Activated gamma-delta T cell (primary cell): ENCODE measurements at places on chromosomes 3 and 15.

DNA sequence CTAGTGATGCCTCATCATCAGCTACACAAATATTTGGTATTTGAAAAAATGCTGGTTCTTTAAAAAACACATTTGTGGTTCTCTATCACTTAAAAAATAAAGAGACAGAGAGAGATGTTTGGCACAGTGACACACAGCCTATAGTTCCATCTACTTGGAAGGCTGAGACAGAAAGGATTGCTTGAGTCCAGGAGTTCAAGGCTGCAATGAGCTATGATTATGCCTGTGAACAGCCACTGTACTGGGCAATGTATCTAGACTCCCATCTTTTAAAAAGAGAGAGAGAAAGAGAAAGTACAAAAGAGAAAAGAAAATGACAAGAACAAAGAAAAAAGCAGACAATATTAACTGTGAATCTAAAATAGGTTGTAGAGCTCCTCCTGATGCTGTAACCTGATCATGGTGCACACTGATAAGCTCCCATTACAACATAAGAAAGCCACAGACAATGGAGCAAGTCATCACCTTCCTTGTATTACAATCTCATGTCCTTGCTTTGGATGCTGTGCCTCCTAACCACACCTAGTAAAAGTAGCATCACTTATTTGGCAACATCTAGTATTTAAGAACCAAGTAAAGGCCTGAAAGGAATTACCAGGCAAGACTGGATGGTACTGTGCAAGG is 31.7 kb upstream of the MAP4 start:
- no peak for DNase-seq

- no peak for DNase-seq
These were observed 75.9 kb upstream of the RNU6-1 start for GRCh38 chr15:67915461-67916374.

DNA sequence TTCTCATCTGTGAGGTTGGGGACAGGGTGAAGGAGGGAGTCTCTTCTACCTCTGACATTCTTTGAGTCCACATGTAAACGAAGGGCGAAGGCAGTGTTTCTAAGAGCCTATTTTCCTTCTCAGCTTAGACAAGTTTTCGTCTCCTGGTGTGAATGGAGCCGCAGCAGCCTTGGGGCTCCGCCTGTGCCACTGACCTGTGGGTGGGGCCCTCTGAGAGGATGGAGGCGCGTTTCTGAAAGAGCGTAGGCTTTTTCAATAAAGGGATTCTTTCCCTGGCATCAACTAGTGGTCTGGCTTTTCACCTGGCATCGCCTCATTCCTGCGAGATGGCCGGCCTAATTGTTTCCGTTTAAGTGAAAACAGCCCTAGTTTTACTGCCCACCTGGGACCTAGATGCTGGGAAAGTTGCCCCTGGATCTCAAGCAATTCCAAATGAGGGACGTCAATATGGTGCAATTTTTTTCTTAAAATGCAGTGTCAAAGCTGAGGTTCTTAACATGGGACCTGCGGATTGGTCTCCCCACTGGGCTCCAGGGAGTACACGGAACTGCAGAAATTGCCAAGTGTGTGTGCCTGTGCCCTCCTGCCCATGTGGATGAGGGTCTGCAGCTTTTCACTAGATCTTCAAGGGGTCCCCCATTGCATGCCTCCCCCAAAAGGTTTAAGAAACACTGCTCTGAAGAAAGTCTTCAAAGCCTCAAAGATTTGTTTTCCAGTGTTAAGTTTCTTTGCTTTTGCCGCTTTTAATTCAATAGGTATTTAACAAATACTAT is 958 bp downstream of the GLDN start:
- DNase-seq, result no peak

- no peak for DNase-seq
These were observed 78.7 kb upstream of the ETV5 start for GRCh38 chr3:186187401-186188275.

- no peak for DNase-seq
These were observed 118.8 kb upstream of the UBE2E2 start for GRCh38 chr3:23084367-23084766.

GRCh38 chr15:25862071-25862471 is 1.1 kb downstream of the ATP10A start:
- no peak for DNase-seq

GRCh38 chr3:104437131-104437750 is 929.5 kb upstream of the ALCAM start:
- DNase-seq, result no peak

DNA sequence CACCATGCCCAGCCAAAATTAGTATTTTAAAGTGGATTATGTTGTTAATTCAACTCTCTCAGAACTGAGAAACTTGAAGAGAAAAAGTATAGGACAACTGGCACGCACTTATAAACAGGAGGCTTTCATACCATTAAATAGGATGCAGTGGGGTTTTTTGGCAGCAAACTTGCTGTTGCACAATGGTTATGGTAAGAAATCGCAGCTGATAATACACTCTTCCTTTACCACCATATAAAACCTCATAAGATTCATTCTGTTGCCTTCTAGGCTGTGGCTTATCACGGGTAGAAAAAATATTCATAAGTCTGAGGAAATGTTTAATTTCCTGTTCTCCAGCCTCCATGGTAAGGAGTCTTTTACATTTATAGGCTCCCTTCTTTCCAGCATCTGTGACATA is 95.3 kb downstream of the TMCO5A start:
- no peak for DNase-seq

- no peak for DNase-seq
These were observed 970.2 kb downstream of the PLOD2 start for GRCh38 chr3:145190761-145191160.

GRCh38 chr3:67685499-67685898 is 31.1 kb upstream of the SUCLG2 start:
- DNase-seq, result no peak

GRCh38 chr3:171163101-171164066 is 136.9 kb upstream of the SLC2A2 start:
- no peak for DNase-seq

DNA sequence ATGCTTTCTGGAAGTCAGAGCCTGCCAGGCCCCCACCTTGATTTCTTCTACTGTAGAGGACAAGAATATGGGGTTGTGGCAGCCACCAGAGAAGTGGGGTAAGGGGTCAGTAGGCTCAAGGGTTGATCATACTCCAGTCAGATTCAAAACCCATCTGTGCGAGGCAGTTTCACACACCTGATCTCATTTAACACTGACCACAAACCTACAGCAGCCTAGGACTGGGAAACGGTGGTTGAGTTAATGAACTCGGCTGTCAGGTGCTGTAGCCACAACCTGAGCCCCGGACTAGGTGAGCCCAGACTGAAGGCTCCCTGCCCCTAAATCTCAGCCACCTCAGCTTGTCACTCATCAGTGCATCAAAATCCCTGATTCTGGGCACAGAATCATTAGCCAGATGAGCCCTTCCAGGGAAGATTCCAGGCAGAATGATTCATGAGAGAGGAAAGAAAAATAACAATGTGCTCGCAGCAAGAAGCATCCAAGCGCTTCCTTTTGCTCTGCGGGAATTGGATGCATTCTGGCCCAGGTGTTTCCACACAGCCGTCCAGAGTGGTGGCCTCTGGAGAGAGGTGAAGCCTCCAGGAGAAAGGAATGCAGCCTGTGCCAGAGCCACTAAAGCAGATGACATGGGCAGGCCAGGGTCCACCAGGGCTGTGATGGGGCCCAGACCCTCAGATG is 102.1 kb downstream of the SRGAP3 start:
- DNase-seq, result no peak

DNA sequence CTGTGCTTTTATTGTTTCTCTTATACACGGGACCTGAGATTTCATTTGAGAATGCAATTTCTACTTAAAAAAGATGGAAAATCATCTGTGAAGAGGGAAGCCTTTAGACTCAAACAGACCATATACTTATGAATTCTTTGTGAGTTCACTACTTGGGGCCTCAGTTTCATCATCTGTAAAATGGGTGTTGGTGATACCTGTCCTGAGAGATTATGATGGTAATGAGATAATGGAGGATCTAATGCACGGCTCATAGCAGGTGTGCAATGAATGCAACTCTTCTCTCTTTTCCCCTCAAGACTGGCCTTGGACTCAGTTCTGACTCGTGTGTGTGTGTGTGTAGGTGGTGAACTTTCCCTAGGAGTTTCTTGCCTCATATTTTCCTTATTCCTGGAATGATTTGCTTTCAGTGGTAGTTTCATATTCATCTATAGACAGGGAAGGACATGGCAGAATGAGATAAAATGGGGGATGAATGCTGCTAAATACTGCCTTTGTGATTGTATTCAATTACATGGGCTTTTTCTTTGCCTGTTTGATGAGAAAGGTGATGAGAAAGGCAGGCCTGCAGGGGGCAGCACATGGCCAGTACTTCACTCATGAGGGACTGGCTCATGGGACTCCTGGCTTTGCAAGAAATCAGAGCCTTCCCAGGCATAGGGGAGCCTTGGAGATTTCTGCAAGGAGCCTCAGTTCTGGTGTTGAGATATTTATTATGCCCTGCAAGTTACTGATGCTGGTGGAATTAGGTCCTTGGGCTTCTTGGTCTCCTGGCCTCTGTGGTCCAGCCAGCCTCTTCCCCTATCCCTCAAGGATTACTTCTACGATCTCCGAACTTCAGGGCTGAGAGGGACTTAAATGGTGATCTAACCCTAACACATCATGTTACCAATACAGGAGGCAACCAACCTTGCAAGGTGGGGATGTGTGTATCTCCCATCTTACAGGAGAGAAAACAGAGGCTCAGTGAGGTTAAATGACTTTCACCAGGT is 70.7 kb downstream of the RPLP1 start:
- DNase-seq, result no peak

DNA sequence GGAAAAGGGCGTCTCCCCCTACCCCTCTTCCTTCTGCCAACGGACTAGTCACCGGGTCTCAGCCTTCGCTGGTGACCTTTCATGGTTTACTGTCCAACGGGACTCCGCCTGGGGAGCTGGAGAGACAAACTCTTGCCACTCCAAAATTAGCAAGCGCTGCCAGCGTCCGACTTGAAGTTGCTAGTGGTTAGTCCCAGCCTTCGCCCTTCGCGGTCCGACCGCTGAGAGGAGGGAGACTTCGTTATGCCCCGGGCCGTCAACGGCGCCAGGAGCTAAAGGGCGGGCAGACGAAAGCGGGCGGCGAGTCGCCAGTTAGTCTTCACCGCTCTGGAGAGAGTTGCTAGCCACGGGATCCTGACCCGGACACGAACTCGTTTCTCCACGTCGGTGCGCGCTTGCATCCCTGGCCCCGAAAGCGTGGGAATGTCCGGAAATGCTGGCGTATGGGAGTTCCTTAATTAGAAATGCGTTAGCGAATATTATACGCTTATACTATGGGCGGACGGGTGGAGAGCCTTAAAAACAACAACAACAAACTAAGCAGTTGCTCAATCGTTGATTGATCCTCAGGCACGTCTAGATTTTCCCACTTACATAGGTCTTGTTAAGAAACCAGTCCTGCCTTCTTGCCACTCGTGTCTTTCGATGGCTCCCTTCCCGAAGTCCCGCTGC is 716 bp downstream of the SMC4 start:
- DNase-seq, result peak; percentile 17

GRCh38 chr3:122105626-122106025 is 50.5 kb downstream of the CD86 start:
- no peak for DNase-seq

DNA sequence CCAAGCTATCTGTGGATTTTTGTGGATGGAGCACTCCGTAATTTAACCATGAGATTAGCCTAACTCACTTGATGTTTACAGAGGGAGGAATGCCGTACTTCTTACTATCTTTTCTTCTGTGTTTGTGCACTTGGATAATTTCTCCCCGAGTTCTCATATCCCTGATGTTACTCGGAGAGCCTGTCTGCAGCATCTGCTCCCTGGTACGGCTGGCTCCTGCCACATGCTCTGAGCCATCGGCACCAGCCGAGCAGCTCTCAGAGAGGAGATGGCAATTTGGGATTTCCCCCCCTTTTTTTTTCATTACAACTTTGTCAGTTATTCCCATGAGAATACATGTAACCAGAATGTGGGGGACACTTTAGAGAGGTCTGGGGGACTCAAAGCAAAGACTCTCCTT is 155.0 kb downstream of the MCTP2 start:
- no peak for DNase-seq

DNA sequence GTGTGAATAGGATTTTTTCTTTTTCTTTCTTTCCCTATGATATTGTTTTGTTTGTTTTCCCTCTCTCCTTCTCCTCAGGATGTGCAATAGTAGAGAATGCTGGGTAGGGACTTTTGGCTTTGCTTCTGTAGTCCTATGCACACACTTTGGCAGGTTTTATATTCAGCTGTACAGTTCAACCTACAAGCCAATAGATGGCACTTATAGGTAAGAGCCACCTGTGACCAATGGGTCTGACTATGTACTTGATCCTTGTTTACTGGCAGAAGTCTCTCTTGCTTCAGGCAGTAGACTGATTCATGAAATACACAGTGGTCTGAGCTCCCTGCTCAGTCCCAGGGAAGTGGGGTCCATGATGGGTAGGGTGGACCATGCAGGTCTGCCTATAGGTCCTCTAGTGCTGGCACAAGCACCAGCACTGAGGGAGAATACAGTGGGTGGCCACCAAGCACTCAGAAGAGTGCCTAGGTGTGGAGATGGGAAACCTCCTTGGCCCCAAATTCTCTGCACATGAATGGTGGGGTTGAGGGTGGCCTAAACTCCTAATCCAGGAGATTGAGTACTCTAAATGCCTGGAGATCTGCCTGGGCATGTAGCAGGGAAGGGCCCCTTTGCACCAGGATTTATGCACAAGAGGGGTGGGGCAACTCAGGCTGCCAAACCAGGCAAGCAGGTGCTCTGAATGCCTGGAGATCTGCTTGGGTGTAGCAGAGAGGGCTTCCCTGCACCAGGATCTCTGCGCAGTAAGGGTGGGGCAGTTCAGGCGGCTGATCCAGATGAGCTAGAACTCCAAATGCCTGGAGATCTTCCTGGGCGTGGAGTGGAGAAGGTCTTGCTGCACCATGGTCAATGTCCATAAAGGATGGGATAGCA is 176.1 kb downstream of the DOCK3 start:
- DNase-seq, result no peak

DNA sequence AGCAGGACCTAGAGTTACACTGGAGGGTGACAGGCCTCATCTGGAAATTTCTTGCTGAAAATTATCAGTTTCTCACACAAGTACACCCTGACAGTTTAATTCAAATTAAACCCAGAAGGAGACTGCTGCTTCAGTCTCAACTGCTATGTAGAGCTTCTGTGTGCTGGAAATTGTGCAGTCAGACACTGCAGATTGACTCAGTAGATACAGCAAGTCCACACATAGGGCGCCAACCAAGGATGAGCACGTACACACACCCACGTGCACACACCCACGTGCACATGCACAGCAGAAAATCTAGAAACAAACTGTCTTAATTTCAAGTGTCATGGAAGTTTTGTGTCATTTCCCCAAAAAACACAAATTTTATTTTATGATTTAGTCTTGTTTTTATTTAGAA is 192.9 kb downstream of the PDE8A start:
- DNase-seq, result no peak

GRCh38 chr3:64595253-64595694 is 92.5 kb downstream of the ADAMTS9 start:
- no peak for DNase-seq

- DNase-seq, result no peak
These were observed 194.5 kb upstream of the CFAP20DC start for GRCh38 chr3:59244343-59244742.

- DNase-seq, result no peak
These were observed 398.3 kb upstream of the PPP2R3A start for GRCh38 chr3:135567223-135567622.
